ENCODE measurements at places on chromosomes 7 and 10.

- DNase-seq, result no peak
Observed at GRCh38 chr10:69345402-69345801, 67.1 kb downstream of the HK1 start.

- no peak for DNase-seq
Observed at GRCh38 chr7:107166736-107167426, 1.9 kb upstream of the HBP1 start.

DNA sequence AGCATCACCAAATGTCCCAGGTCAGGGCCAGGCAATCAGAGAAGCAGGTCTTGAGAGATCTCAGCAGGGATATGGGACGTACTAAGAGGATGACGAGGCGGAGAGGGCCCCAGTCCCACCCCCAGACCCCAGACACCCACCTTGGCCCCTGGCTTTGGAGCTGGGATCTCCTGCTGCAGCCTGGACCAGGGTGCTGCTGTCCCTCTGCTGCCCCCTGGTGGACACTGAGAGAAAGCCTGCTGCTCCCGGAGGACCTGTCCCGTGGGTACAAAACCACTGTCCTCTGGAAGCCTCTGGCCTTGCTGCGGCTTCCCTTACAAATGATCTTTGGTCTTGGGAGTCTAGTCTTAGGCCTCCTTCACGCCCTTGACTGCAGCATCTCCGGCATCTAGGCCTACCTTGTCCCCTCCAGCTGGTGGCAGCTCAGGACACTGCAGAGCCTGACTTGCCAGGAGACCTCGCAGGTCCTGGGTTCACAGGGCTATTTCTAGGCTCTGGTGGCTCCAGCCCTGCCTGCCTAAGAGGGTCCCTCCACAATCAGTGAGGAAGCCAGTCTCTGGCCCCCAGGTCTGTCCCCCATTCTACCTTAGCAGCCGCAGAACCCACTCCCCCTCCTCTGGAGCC is 97.1 kb downstream of the RGS10 start:
- peak; percentile 64 for DNase-seq

GRCh38 chr10:114386452-114386851 is 17.9 kb downstream of the AFAP1L2 start:
- no peak for DNase-seq

DNA sequence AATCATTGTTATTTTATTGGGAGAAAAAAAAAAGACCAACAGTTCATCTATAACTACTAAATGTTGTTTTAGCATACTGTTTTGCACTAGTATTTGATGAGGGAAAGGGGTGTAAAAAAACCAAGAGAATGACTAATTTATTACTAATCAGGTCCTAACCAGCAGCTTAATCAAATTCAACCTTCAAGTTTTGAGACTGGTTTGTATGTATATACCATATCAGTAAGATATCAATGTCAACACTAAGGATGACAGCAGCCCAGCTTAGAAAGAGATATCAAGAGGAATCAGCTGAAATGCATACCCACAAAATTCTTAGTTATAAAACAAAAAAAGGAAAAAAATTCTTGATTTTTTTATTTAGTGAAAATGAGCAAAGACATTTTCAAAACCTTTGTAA is 122.6 kb downstream of the KMT2C start:
- no peak for DNase-seq

- DNase-seq, result peak; percentile 53
Observed at GRCh38 chr7:4830176-4830575, 31.7 kb downstream of the PAPOLB start.

DNA sequence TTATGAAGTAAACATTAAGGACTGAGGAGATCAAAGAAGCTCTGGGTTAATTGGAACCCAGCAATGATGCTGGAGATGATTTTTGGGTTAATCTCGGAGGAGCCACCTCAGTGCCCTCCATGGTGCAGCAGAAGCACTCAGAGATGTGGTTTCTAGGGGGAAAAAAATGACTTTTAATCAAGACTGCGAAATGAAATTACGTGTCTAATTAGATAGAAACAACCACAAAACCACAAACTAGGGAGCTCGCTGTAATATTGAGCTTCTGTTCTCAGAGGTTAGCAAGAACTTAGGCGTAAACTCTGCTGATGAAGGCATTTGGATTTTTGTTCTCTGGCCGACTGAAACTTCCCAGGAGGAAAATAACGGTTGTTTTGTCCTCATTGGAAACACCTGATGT is 319.0 kb downstream of the GRID1 start:
- no peak for DNase-seq

- DNase-seq, result peak; percentile 64
Observed at GRCh38 chr7:74452748-74453321, 871 bp upstream of the GTF2IRD1 start.

DNA sequence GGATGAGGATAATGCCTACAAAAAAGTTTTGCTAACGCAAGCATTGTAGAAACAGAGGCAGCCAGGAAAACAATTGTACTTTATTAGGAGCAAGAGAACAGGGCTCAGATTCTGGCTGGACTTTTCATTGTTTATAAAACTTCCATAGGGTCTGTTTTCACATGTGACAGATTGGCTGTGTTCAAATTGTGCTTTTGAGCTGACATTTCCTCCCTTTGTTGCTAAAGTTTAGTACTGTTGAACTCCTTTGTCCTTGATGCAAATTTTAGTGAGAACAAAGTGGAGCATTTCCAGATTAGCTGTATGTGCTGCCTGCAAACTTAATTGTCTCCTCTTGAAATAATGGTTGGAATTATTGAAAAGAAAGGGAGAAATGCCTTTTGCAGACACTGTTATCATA is 221.0 kb upstream of the FZD1 start:
- DNase-seq, result no peak

DNA sequence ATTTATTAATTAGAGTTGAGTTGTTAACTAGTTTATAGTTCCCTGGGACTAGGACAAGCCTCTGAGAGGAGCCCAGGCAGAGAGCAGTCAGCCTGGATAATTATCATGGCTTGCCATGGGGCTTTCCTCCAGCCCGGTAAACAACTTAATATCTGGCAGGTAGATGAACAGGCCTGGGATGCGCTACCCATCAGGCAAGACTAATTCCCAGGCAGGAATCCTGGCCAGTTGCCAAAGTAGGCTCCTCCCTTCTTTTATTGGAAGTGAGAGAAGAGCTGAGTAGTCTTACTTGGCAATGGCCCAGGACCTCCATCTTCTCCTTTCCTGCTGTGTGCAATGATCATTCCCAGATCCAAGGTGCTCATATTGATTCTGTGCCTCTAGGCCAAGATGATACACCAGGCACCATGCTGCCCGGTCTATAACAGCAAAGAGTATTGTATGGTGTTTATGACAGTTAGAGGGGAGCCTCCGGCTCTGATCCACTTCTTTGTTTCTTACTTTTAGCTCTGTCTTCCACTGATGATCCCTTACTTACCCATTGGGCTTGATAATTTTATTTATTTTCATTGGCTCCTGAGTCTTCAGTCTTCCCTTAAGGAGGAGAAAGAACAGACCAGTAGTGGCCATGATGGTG is 408.7 kb downstream of the REEP3 start:
- DNase-seq, result peak; percentile 5

GRCh38 chr7:151586531-151587260 is 67.0 kb upstream of the RHEB start:
- DNase-seq, result no peak

- peak; percentile 3 for DNase-seq
Observed at GRCh38 chr10:50929670-50930069, 44.2 kb upstream of the A1CF start.

- no peak for DNase-seq
Observed at GRCh38 chr10:69093933-69094332, 6.0 kb downstream of the SRGN start.

GRCh38 chr10:33559105-33559504 is 224.6 kb upstream of the NRP1 start:
- peak; percentile 71 for DNase-seq

DNA sequence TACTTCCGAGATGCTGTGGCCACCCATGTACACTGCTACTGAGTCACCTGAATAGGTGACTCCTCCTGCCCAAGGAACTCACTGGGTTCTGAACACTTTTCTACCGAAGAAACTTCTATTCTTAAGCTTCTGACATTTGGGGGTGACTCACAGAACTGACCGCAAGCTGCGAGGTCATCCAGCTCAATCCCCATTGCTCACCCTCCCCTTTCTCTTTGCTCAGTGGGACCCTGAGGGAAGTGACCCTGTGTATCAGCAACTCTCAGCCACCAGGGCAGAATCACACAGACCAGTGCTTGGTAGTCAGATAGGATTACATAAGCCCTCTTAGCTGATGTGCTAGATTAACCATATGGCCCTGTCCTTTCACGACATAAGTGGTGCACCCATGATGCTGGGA is 46.3 kb downstream of the INSYN2A start:
- DNase-seq, result peak; percentile 20

DNA sequence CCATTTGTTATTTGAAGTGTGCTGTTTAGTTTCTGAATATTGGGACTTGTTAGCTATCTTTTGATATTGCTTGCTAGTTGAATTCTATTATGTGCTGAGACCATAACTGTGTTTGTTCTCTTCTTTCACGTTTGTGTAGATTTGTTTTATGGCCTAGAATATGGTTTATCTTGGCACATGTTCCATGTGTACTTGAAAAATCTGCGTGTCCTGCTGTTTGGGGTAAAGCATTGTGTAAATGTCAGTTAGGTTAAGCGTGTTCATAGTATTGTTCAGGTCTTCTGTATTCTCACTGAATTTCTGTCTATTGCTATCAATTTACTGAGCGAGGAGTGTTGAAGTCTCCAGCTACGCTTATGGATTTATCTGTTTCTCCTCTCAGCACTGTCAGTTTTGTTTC is 19.4 kb downstream of the MMP21 start:
- DNase-seq, result no peak

- DNase-seq, result peak; percentile 42
Observed at GRCh38 chr7:75966190-75966961, 28.0 kb downstream of the TMEM120A start.

DNA sequence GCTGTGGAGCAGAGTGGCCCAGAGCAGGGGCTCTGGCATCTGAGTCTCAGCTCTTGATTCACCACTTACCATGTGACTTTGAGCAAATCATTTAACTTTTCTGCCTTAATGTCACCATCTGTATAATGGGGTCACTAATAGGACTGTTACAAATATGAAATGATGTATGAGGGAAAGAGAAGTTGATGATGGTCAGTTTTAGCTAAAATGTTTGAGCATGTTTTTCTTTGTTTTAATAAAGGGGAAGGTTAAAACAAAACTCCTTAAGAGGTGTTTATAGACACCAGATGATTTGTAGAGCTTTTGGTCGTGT is 81.0 kb downstream of the CCNY start:
- no peak for DNase-seq

GRCh38 chr10:131850383-131850870 is 50.4 kb upstream of the PPP2R2D start:
- no peak for DNase-seq

DNA sequence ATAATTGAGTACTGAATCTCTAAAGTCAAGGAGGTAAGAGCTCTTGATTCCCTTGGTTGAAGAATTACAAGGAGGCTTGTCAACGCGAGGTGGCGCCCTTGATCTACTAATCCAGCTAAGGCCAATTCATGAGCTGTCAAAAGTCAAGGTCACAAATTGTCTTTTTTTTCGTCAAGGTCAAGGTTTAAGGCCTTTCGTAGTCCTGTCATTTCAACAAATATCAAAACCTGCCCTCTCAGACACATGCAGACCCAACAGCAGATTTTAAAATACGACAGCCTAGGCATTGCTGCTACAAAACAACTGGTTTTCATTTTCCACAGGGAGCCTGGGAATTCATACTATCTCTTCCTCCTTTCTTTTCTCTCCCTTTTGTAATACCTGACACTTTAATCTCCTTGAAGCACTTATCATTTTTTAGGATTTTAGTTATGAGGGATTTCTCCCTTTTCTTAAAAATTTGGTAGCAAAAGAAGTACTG is 3.6 kb downstream of the HOXA13 start:
- peak; percentile 56 for DNase-seq

- no peak for DNase-seq
Observed at GRCh38 chr10:84469470-84469869, 141.1 kb downstream of the CCSER2 start.

- DNase-seq, result no peak
Observed at GRCh38 chr7:45219130-45219529, 61.5 kb downstream of the RAMP3 start.

DNA sequence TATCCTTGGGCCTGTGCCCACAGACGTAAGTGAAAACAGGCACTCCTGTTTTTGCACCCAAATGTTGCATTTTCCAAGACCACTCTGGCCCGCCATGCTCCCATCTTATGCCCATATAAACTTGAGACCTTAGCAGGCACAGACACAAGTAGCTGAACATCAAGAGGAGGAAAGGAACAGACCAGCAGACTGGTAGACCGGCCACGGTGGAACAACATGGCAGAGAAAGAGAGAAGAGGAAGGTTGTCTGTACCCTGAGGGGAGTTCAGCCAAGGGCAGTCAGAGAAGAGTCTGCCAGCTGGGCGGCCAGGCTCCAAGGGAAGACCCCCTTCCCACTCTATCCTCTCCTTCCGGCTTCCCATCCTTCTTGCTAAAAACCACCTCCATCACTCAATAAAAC is 85.3 kb downstream of the GPR37 start:
- DNase-seq, result no peak

DNA sequence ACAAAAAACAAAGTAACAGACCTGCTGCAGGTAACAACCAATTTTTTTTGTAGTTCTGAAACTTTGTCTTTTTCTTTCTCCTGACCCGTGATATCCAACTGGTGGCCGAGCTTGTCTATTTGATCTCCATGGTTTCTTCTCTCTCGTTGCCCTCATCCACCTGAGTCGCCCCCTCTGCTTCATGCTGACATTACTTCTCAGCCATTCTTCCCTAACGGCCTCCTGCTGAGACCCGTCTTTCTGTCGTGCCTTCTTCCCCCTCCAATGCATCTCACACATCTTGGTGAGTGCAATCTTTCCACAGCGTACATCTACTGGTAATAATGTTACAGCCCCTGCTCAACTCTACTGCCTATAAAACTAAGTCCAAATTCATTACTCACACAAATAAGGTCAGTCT is 352.9 kb downstream of the RNLS start:
- DNase-seq, result no peak

GRCh38 chr10:31927565-31927883 is 1.1 kb downstream of the ARHGAP12 start:
- no peak for DNase-seq

DNA sequence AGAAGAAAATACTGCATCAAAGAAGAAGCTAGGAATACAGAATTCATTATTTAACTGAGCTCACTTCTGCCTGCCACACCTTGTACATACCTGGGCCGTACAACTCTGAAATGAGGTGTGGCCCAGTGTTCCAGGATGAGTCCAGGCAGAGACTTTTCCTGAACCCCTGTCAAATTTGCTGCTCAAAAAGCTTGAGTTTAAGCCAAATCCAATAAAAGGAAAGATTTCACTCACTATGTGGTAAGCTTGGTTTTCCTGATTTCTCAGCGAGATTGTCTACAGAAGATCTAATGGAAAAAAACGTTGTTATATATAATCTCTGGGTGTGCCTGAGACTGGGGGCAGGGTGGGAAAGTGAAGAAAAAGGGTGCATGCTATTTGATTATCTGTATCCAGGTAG is 72.1 kb upstream of the EGFR start:
- no peak for DNase-seq

GRCh38 chr10:116654816-116655215 is 34.1 kb downstream of the PNLIPRP2 start:
- no peak for DNase-seq

- DNase-seq, result peak; percentile 18
Observed at GRCh38 chr7:17009007-17009719, 127.4 kb upstream of the AGR3 start.
